Activated CD4-positive, alpha-beta T cell treated with anti-CD3 and anti-CD28 coated beads, Interleukin-2, amount 10 ng/mL, durations not matched to agents 7 days and 5 days (primary cell): ENCODE measurements at places on chromosomes 6 and 20. TPM values are rescaled to one million over a fixed set of nuclear protein-coding genes. Genes with fewer than 3 reads are reported as not detected.

ARHGAP40 gene
- total RNA-seq, result not detected

ULBP2 gene
- total RNA-seq, result 0.50 TPM

PACRG gene
- total RNA-seq, result not detected

SLC26A8 gene
- not detected for total RNA-seq

NHLRC1 gene
- total RNA-seq, result 0.08 TPM

TGM3 gene
- not detected for total RNA-seq

GRCh38 chr6:168785720-168786511 lies 344.9 kb downstream of the SMOC2 start:
- DNase-seq, result no peak

- no peak for DNase-seq
These were observed 32.2 kb upstream of the ERVFRD-1 start for GRCh38 chr6:11143394-11144371.

DNA sequence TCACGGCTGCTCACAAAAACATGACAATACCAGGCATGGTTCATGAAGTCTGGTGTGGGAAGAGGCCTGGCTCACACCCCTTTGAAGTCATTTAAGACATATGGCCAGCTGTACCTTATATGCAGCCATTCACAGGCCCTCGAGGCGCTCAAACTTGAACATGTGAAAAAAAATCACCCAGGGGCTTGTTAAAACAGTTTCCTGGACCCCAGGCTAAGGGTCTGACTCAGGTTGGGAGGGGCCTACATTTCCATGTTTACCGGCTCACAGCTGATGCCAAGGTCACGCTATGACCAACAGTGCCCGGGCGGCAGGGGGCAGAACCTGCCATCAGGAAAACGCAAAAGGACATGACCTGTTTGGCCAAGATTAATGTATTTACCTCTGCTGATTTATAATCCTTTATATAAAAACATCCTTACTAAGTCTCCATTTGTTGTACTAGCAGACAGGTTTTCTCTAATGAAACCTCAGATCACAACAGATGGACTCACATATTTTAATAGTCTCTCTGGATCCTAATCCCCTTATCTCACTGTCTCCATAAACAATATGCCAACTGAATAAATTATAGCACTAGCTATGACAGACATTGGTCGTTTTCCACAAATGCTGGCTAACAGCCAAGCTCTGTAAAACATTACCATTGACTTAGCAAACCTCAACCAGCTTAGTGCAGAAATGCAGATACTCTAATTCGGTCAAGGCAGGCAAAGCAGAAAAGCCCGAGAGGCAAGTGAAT lies 19.9 kb downstream of the EZR start:
- DNase-seq, result no peak

GRCh38 chr20:35660122-35660937 lies 4.4 kb downstream of the CPNE1 start:
- no peak for DNase-seq

DNA sequence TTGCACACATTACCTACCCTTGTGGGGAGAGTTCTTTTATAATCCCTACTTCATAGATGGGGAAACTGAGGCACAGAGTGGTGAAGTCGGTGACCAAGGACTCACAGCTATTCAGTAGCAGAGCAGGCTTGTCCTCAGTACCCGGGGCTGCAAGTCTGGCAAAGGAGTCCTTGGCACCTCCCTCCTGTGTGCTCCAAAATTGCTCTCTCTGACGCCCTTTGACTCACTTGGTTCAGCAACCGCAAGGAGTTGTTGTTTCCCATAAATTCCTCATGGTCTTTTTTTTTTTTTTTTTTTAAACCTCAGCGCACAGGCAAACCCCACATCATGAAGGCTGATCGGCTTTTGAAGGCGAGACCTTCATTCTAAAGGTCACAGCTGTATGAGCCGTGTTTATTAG lies 143.2 kb downstream of the CEBPB start:
- DNase-seq, result no peak

- DNase-seq, result no peak
These were observed 35.4 kb downstream of the FAM229B start for GRCh38 chr6:112122756-112123155.

DNA sequence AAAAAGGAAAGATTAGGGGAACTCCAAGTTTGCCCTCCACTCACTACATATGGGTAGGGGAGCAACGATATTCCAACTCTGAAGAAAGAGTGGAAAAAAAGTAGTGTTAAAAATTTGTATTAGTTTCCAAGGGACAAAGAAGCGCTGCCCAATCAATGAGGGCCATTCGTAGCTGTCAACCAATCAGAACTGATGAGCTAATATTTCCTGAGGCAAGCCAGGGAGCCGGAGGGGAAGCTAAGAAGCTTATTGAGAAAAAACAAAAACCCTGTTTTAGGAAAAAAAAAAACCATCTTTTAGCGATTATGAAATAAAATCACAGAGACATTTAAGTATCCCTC lies 59.5 kb downstream of the TRIM38 start:
- peak; percentile 73 for DNase-seq

DNA sequence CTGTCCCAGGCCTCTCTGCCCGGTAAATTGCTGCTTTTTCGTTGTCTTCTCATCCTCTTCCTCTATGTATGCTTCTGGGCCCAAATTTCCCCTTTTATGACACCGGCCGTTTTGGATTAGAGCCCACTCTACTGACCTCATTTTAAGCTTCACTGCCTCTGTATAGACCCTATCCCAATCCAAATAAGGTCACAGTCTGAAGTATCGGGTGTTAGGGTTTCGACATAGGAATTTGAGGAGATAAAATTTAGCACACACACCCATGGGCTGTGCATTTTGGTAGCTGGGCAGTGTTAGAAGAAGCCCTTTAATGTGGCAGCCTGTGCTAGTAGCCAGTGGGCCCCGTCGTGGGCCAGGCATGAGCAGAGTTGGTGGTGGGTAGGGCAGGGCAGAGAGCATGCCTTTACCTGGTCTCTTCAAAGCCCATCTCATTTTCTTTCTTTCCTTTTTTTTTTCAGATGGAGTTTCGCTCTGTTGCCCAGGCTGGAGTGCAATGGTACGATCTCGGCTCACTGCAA lies 27.9 kb upstream of the EZR start:
- no peak for DNase-seq

- no peak for DNase-seq
These were observed 165.4 kb upstream of the CITED2 start for GRCh38 chr6:139539852-139540251.

DNA sequence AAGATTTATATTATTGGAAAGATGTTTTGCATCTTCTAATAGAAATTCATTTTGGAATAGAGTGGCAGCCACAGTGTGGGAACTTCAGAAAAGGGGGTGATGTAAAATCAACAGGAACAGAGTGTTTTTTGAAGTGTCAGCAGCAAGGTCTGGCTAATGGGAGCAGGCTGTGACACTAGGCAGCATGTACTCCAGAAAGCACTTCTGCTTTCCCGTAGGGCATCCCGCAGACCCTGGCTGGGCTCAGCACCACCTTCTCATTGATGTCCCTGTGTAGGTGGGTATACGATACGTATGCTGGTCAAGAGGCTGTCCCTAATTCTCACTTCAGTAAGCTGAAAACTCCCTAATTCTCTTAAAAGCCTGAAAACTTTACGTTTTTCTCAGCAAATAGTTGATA lies 74.7 kb downstream of the EYA4 start:
- no peak for DNase-seq

GRCh38 chr20:17621229-17621968 lies 51.5 kb downstream of the DSTN start:
- DNase-seq, result no peak

GRCh38 chr6:84524636-84525035 lies 239.8 kb downstream of the TBX18 start:
- DNase-seq, result no peak

GRCh38 chr6:1593958-1594314 lies 15.8 kb upstream of the FOXC1 start:
- DNase-seq, result no peak

DNA sequence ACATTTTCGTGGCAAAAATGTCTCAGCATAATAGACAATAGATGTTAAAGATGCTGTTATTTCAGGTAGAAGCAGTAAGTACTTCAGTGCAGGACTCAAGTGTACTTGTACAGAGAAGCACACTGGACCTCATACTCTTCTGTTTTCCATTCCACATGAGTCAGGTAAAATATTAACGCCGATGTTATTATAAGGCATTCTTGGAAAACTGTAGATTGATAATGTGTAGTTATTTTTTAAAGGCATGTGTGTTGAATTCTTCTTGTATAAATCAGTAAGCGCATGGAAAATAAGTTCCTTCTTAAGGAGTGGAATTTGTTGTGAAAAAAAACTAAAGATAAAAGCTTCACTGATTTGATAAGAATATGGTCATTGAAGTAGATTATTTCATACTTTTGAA lies 45.8 kb downstream of the DOP1A start:
- DNase-seq, result no peak

- peak; percentile 23 for DNase-seq
These were observed 36.6 kb upstream of the LTV1 start for GRCh38 chr6:143806282-143807102.

- DNase-seq, result no peak
These were observed 614.2 kb downstream of the TENT5A start for GRCh38 chr6:81138236-81138635.
